Mesenchymal stem cell (in vitro differentiated cells and primary cell): ENCODE measurements at places on chromosomes 12 and 14.

- peaks cover 4% of the 10 kb centered on the region for H3K4me1 ChIP-seq
- DNase-seq, result no peak
- no peaks in the 10 kb centered on the region for H3K36me3 ChIP-seq
- no peak overlapping the region for H3K27ac ChIP-seq
- no peaks in the 10 kb centered on the region for H3K27me3 ChIP-seq
- H3K4me3 ChIP-seq, result no peak overlapping the region
These were observed 35.8 kb downstream of the BHLHE41 start for GRCh38 chr12:26088998-26089397.

GRCh38 chr12:116273813-116274550 lies 3.5 kb downstream of the MED13L start:
- H3K36me3 ChIP-seq, result no peaks in the 10 kb centered on the region
- no peak overlapping the region for H3K27ac ChIP-seq
- no peak overlapping the region for H3K4me3 ChIP-seq
- no peaks in the 10 kb centered on the region for H3K27me3 ChIP-seq
- DNase-seq, result no peak

DNA sequence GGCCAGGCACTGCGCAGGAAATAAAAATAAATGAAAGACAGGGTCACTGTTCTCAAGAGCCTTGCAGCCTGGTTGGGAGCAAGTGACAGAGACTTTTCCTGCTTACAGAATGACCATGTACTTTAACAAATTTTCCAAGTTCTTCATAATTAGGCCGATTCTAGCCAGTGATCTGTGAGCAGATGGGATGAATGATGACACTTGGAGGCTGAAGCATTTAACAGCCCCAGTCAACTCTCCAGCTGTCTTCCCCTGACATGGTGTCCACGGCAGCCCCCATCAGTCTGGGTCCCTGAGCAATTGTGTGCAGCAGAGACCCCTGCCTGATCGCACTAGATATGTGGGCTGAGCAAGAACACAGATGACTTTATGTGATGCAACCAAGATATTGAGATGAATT lies 198.8 kb downstream of the NTF3 start:
- no peak for DNase-seq
- H3K27ac ChIP-seq, result no peak overlapping the region
- no peaks in the 10 kb centered on the region for H3K4me1 ChIP-seq
- no peaks in the 10 kb centered on the region for H3K36me3 ChIP-seq
- H3K4me3 ChIP-seq, result no peak overlapping the region

DNA sequence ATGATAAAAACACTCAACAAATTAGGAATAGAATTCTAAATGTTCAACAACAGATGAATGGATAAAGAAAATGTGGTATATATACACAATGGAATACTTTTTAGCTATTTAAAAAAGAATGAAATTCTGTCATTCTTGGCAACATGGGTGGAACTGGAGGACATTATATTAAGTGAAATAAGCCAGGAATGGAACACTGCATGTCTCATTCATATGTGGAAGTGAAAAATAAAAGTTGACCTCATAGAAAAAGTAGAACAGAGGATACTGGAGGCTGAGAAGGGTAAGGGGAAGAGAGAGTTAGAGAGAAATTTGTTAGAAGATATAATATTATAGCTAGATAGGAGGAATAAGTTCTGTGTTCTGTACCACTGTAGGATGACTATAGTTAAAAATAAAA lies 35.8 kb upstream of the ZFP36L1 start:
- H3K27me3 ChIP-seq, result no peaks in the 10 kb centered on the region
- no peak overlapping the region for H3K4me3 ChIP-seq
- DNase-seq, result no peak
- no peak overlapping the region for H3K27ac ChIP-seq
- no peaks in the 10 kb centered on the region for H3K36me3 ChIP-seq

- no peaks in the 10 kb centered on the region for H3K4me1 ChIP-seq
- H3K36me3 ChIP-seq, result no peaks in the 10 kb centered on the region
- H3K4me3 ChIP-seq, result no peak overlapping the region
- DNase-seq, result peak; percentile 41
- no peaks in the 10 kb centered on the region for H3K27me3 ChIP-seq
These were observed 363.2 kb upstream of the DDHD1 start for GRCh38 chr14:53516261-53516774.

- no peak for DNase-seq
- peaks cover 18% of the 10 kb centered on the region for H3K4me1 ChIP-seq
These were observed 10.0 kb upstream of the GPRC5A start for GRCh38 chr12:12881151-12881909.

DNA sequence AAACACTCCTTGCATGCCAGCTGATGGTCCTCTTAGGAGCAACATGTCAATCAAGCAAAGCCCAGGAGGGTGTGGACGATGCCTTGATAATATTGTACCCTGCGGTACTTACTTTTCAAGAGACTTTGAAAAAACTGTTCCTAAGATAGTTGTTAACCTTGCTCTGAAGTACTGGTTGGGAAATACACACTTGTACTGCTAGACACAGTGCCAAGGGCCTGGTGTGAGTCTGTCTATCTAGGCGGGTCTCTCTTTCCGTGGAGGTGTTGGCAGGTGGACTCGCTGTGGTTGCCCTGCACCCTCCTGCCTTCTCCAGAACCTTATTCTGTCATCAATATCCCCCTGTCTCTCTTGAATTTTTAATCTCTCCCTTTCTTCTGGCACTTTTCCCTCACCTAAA lies 189.4 kb downstream of the NRXN3 start:
- H3K27me3 ChIP-seq, result no peaks in the 10 kb centered on the region
- H3K27ac ChIP-seq, result no peak overlapping the region
- H3K4me1 ChIP-seq, result no peaks in the 10 kb centered on the region
- no peak overlapping the region for H3K4me3 ChIP-seq
- H3K36me3 ChIP-seq, result no peaks in the 10 kb centered on the region

DNA sequence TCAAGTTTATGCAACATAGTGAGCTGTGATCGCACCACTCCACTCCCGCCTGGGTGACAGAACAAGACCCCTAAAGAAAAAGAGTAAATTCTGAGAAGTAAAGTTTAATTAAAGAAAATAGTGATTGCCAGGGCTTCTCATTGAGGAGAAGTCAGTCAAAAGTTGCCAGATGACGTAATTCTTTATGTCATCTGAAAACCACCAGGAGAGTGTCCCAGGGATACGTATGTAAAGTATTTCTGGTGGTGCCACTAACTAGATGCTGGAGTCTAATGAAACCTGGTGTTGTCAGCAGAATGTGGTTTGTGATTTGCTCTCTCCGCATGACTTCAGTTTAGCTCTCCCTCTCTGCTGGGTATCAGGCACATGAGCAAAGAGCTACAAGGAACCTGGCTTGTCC lies 392.5 kb downstream of the DPF3 start:
- H3K36me3 ChIP-seq, result no peaks in the 10 kb centered on the region
- H3K27me3 ChIP-seq, result peaks cover 22% of the 10 kb centered on the region
- DNase-seq, result no peak
- no peak overlapping the region for H3K4me3 ChIP-seq
- no peak overlapping the region for H3K27ac ChIP-seq
- H3K4me1 ChIP-seq, result peaks cover 2% of the 10 kb centered on the region

GRCh38 chr12:91893476-91893875 lies 252.2 kb downstream of the BTG1 start:
- no peaks in the 10 kb centered on the region for H3K4me1 ChIP-seq
- H3K4me3 ChIP-seq, result no peak overlapping the region
- no peaks in the 10 kb centered on the region for H3K27me3 ChIP-seq

DNA sequence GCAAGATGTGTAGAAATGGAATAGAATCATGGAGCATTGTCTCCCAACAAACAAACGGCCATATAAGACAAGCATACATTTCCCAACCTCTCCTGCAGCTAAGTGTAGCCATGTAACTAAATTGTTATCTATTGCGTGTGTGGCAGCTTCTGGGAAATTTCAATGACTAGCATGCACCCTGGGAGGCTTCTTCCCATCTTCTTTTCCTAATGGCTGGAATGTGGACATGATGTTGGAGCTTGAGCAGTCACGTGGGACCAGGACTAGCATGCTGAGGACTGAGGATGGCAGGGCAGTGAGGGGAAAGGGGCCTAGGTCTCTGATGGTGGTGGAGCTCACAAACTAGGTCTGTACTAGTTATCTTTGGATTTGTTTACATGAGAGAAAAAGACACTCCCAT lies 21.7 kb upstream of the CTDSP2 start:
- H3K27ac ChIP-seq, result no peak overlapping the region
- no peaks in the 10 kb centered on the region for H3K27me3 ChIP-seq
- H3K36me3 ChIP-seq, result no peaks in the 10 kb centered on the region
- peaks cover 8% of the 10 kb centered on the region for H3K4me1 ChIP-seq
- DNase-seq, result peak; percentile 92
- H3K4me3 ChIP-seq, result no peak overlapping the region

- DNase-seq, result peak; percentile 92
- H3K27me3 ChIP-seq, result no peaks in the 10 kb centered on the region
- H3K4me1 ChIP-seq, result peaks cover 44% of the 10 kb centered on the region
- no peak overlapping the region for H3K4me3 ChIP-seq
These were observed 118.4 kb upstream of the NCOR2 start for GRCh38 chr12:124685689-124686369.

DNA sequence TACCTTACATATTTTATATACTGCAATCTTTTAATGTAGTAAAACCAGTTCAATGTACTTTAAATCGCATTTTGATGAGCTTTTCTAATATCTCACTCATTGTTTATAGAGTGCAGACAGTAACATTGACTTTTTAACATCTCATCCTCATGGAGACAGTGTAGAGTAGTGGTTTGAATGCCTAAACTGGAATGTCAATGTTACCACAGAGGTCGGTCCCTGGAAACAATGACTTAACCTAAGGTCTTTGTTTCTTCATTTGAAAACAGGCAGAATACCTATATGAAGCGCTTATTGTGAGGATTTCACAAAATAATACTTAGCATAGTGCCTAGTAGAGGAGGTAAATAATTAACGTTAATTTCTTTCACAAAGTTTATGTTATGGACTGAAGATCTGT lies 5.0 kb downstream of the CDK17 start:
- peaks cover 8% of the 10 kb centered on the region for H3K36me3 ChIP-seq
- no peak overlapping the region for H3K27ac ChIP-seq
- no peak overlapping the region for H3K4me3 ChIP-seq
- H3K27me3 ChIP-seq, result no peaks in the 10 kb centered on the region
- H3K4me1 ChIP-seq, result peaks cover 5% of the 10 kb centered on the region

DNA sequence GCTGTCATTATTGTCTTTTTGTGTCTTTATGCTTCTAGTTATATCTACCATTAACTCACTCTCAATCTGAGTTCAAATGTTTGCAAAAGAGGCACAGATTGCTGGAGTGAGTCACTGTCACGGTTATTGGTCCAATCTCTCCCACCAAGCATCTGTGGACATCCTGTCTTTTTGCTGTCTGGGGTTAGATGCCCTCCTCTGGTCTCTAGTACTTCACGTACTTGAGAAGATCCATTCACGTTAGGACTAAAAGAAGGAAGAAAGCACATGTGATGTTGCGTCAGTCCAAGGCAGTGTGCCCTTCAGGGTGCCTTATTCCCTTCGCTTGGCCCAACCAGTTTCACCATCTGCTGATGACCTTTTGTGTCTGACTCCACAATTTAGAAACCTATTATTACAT lies 72.3 kb upstream of the STXBP6 start:
- H3K4me1 ChIP-seq, result no peaks in the 10 kb centered on the region
- no peak overlapping the region for H3K4me3 ChIP-seq
- no peaks in the 10 kb centered on the region for H3K27me3 ChIP-seq
- no peak for DNase-seq
- H3K36me3 ChIP-seq, result no peaks in the 10 kb centered on the region
- H3K27ac ChIP-seq, result no peak overlapping the region

DNA sequence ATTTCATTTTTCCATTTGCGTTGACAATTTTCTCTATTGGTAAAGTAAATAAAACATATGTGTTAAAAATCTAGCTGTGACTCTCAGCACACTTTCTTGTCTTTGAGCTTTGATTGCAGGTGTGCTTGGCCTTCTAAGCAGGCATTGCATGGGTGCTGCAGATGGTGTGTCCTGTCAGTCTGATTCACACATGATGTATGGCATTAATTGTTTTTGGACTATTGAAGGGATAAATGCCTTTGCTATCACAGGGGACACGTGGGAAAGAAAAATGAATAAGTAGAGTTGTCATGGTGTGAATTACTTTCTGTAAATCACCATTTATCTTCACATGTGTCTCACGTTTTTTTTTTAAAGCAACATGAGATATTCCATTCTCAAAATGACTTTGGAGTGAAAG lies 211.3 kb upstream of the NAV3 start:
- H3K4me1 ChIP-seq, result no peaks in the 10 kb centered on the region
- H3K27me3 ChIP-seq, result no peaks in the 10 kb centered on the region
- no peak overlapping the region for H3K27ac ChIP-seq
- H3K4me3 ChIP-seq, result no peak overlapping the region
- H3K36me3 ChIP-seq, result no peaks in the 10 kb centered on the region

DNA sequence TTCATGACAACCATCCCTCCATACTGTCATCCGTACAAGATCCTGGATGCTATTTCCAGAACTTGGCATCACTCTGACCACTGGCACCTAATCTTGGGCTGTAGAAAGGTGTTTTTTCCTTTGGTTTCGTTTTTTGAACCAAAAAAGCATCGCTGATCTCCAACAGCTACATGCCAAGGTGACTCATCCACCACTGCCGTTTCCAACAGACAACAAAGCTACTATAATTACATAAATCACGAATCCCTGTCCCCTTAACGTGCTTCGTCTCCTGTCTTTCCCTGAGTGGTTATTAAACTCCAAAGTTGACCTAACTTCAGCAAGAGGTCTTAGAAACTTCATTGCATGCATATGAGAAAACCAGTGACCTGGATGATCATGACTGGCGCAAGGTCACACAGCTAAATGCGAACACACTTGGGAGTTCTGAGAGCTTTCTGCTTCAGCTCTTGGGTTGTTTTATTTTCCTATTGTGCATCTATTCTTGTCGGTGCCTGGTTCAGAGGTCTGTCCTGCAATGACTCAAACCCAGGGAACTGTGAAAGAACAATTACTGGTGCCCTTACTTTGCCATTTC lies 99.9 kb downstream of the PPM1H start:
- H3K27me3 ChIP-seq, result no peaks in the 10 kb centered on the region
- H3K27ac ChIP-seq, result peak overlapping the region; percentile 51
- peak overlapping the region; percentile 13 for H3K4me3 ChIP-seq
- H3K4me1 ChIP-seq, result peaks cover 7% of the 10 kb centered on the region

- peaks cover 2% of the 10 kb centered on the region for H3K4me1 ChIP-seq
- H3K27me3 ChIP-seq, result no peaks in the 10 kb centered on the region
- H3K36me3 ChIP-seq, result no peaks in the 10 kb centered on the region
- peak; percentile 19 for DNase-seq
- H3K4me3 ChIP-seq, result no peak overlapping the region
These were observed 4.5 kb upstream of the GOLGA5 start for GRCh38 chr14:92789457-92790089.
